Hematopoietic multipotent progenitor cell treated with erythropoietin and hydrocortisone succinate and interleukin-3 and kit ligand, for 17 days (in vitro differentiated cells): ENCODE measurements at places on chromosomes 4 and X.

DNA sequence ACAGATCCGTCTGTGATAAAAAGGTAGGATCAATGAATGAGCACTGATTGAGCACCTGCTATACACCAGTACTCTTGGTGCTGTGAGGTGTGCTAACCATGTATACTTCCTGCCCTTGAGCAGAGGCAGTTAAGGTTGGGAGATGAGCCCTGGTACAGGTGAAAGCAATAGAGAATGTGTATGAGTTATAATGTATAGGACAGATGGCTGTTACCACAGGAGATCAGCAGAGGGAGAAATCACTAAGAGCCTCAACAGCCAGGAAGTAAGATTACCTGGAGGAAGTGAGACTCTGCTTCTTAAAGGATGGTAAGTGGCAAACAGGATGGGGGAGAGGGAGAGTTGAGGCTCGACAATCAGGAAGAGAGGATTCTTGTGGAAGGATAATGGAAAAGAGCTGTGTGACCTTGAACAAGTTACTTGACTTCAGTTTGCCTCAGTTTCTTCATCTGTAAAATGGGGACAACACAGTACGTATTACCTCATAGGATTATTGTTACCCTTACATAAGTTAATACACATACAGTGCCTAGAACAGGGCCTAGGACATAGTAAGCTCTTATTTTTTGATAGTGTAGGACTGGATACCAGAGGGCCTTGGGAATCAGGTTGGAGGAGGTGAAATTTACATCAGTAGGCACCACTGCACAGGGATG, 9.1 kb downstream of the CXCR3 start:
- no peak for DNase-seq

- DNase-seq = no peak
Measured at GRCh38 chr4:113781439-113782040, 20.0 kb upstream of the CAMK2D start.

- DNase-seq = no peak
Measured at GRCh38 chr4:86857341-86858052, 8.3 kb upstream of the SLC10A6 start.

- DNase-seq = no peak
Measured at GRCh38 chr4:11428899-11429698, 405 bp upstream of the HS3ST1 start.

DNA sequence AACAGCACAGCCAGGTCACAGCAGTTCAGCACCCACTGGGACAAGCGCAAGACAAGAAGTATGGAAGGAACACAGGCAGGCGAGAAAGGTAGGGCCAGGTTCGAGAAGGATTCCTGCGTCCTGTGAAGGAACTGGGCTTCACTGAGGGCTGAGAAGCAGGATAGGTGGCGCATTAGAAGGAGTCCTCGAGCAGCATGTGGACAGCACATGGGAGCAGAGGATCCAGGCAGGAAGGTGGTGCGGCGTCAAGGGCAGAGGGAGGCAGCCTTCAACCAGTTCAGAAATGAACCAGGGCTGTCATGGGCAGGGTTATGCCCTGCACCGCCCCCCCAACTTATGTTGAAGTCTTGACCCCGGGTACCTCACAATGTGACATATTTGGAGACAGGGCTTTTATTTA, 30.8 kb upstream of the LAP3 start:
- no peak for DNase-seq

- no peak for DNase-seq
Measured at GRCh38 chr4:37970702-37971101, 10.5 kb downstream of the PTTG2 start.
